Glomerular endothelial cell (primary cell): ENCODE measurements at places on chromosomes 5 and 9.

- no peak for DNase-seq
Measured at GRCh38 chr9:107969141-107969540, 479.6 kb upstream of the KLF4 start.

GRCh38 chr5:141915881-141916336 lies 7.8 kb upstream of the DELE1 start:
- DNase-seq: no peak

DNA sequence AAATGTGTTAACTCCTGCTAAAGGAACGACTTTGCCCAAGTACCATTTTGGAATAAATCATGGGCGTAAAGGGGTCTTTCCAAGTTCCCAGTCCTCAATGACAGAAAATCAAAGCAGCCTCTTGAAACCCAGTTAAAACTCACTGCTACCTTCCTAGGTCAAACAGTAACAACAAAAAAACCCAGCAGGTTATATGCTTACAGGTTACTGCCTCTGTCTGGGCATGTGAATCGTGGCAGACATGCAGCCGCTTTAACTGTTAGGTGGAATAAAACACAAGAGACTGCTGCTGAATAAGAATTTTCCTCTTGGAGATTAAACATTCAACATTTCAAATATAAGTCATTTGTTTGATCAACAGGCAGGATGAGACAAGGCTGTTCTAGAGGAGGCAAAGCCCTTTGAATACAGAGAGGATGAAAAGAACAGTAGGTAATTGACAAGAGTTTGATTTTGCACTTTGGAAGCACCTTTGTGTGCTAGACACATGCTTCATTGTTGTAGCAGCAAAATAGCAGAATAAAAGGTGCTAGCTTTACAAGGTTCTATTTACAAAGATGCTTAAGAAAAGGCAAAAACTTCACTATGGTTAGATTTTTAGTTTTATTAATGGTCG lies 319.4 kb downstream of the NDUFS4 start:
- DNase-seq: no peak

GRCh38 chr5:40615586-40616170 lies 64.0 kb upstream of the PTGER4 start:
- DNase-seq: no peak

DNA sequence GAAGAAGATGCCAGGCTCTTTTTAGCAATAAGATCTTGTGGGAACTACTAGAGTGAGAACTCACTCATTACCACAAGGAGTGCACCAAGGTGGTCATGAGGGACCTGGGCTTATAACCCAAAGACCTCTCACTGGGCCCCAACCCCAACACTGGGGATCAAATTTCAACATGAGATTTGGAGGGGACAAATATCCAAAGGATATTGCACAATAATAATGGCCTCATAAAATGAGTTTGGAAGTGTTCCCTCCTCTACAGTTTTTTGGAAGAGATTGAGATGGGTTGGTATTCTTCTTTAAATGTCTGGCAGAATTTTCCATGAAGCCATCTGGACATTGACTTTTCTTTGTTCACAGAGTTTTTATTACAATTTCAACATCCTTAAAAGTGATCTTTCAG lies 38.0 kb upstream of the FAM120A start:
- DNase-seq: no peak

- DNase-seq: no peak
Measured at GRCh38 chr9:137402746-137403145, 20.2 kb downstream of the EXD3 start.

DNA sequence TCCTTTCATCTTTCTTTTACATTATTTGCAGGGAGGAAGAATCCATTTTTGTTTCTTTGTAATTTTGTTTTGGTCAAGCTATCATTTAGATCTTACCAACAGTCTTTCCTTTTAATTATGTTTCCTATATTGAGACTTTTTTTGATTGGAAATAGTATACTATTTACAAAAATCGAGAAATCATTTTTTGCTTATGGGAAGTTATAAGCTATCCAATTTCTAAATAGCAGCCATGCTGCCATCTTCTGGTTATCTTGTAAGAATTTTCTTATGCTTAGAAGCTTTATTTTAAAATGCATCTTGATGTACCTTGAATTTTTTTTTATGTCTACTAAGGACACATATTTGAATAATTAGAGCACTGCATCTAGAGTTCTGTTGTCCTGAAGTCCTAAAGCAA lies 821.2 kb downstream of the PTPRD start:
- DNase-seq: no peak

DNA sequence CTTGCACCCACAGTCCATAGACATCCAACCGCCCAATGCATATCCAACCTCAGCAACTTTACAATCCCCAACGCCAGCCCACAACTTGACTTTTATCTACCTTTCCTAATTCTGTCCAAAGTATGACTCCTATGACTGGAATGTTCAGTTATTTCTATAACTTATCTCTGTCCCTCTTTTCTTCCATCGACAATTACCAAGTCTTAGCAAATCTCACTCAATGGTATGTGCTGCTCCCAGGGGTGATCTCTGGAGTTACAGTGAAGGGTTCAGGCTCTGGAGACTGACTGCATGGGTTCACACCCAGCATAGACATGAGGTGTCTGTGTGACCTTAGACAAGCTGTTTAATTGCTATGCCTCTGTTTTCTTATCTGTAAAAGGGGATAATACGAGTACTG lies 106.9 kb downstream of the SPOCK1 start:
- DNase-seq: no peak

- no peak for DNase-seq
Measured at GRCh38 chr5:98796197-98796972, 22.9 kb downstream of the RGMB start.

DNA sequence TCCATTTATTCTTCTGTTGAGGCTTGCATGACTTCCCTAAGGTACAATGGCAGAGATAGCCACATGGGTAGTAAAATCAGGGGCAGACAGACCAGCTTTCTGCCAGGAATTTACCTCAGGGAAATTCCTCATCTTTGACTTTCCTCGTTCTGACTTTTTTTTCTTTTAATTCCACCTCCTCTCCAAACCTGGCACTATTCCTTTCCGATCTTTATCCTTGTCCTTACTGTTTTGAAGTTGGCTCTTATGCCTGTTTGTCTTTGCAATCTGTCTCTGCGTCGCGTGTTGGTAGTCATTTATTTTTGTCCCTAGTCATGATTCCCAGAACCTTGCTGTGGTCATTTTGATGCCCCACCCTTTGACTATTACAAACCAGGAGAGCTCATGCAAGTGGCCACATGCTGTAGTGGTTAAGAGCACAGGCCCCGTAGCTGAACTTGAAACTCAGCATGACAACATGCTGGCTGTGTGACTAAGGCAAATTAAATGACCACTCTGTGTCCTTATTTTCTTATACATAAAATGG lies 19.0 kb downstream of the TMC1 start:
- no peak for DNase-seq

GRCh38 chr9:14221119-14221518 lies 92.8 kb downstream of the NFIB start:
- no peak for DNase-seq

GRCh38 chr9:36731068-36731956 lies 158.6 kb downstream of the MELK start:
- DNase-seq: no peak

- DNase-seq: no peak
Measured at GRCh38 chr5:68845131-68845530, 248.7 kb upstream of the SLC30A5 start.

GRCh38 chr9:76525196-76525595 lies 66.2 kb downstream of the GCNT1 start:
- DNase-seq: no peak

GRCh38 chr5:73969195-73970036 lies 343.4 kb downstream of the ARHGEF28 start:
- DNase-seq: no peak

- DNase-seq: no peak
Measured at GRCh38 chr9:126341426-126341825, 14.8 kb downstream of the MVB12B start.

DNA sequence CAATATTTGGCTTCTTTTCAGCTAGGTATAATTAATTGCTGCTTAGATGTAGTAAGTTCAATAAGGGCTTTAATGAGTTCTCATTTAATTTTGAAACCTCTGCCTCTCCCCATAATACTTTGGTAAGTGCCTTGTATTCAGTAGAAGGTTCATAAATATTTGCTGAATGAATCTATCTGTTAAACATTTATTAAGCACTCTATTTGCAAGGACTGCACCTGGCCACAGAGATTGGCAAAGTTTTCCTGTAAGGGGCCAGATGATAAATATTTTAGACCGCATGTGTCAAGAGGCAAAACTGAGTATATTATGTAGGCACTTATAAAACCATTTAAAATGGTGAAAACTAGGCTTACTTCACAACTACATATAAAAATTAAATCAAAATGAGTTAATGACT lies 19.0 kb upstream of the GNA14 start:
- DNase-seq: no peak

DNA sequence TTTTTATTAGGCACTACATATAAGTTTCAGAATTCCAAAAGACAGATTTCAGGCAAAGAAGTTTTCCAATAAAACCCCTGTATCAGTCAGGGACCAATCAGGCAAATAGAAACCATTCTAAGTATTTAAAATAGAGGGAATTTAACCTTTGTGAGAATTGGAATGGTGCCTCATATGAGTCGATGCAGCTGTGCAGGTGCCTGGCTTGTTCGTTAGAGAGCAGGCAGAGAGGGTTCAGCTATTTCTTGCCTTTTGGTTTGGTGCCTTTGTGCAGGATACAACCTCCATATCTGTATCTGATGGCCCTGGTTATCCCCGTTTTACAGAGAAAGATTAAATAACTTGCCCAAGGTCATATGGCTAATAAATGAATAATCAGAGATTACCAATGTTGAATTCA lies 6.0 kb upstream of the DDX4 start:
- no peak for DNase-seq

DNA sequence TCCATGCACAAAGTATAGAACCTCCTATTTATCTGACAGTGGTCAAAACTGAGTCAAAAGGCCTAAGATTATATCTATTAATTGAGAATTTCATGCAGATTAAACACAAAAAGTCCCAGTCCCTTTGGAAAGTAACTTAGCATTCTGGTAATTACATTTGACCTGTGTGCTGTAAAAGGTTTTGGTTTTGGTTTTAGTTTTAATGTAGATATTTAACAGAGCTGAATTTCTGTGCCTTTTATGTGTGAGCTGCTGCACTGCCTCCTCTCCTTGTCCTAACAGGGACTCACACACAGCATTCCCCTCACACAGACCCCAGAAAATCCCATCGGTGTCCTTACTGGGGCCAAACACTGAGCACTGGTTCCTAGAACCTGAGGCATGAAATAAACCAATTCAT lies 31.0 kb upstream of the FSD1L start:
- no peak for DNase-seq

DNA sequence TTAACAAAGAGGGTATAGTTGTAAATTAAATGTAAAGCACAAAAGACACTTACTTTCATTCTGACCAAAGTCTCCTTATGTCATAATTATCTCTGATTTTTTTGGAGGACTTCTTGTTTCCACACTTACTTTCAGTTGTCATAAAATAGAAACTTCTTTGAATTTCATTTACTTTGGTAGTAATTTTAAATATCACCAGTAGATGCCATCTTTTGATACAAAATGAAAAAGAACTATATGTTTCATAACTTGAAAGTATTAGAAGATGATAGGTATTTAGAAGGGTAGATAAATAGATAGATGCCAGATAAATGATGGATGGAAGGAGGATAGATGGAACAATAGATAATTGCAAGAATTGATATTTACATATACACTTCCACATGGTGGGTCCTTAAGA lies 1865.3 kb upstream of the CDH9 start:
- DNase-seq: no peak

DNA sequence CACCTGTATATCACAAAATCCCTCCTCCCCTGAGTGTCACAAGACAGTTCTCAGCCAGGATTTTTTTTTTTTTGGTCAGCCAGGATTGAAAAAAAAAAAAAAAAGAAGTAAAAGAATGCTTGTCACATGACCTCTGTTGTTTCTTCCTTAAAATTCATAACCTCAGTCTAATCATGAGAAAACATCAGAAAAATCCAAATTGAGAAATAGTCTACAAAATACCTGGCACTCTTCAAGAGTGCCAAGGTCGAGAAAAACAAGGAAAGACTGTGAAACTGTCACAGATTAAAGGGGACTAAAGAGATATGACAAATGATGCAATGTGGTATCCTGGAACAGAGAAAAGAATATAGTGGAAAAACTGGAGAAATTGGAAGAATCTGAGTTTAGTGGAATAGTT lies 58.5 kb upstream of the SUB1 start:
- DNase-seq: no peak

DNA sequence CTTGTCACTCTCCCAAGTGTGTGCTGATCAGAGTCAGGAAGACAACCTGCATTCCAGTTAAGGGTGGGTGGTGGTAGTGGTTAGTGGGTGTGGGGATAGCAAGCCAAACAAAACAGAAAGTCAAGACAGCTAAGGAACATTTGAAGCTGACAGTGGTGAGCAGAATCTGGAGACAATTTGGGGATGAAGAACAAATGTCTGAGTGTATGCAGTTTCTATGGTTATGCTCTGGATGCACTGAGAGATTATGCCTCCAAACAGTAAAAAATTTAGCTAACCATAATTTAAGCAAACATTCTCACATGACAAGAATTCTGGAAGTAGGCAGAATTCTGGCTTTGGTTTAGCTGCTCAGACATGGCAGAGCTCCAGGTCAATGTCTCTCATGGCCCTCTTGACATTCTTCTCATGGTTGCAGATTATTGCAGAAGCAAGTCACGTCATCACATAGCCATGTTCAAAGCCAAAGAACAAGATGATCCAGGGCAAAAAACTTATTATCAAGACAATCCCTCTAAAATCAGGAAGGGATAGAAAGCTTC lies 148.7 kb downstream of the LURAP1L start:
- no peak for DNase-seq

DNA sequence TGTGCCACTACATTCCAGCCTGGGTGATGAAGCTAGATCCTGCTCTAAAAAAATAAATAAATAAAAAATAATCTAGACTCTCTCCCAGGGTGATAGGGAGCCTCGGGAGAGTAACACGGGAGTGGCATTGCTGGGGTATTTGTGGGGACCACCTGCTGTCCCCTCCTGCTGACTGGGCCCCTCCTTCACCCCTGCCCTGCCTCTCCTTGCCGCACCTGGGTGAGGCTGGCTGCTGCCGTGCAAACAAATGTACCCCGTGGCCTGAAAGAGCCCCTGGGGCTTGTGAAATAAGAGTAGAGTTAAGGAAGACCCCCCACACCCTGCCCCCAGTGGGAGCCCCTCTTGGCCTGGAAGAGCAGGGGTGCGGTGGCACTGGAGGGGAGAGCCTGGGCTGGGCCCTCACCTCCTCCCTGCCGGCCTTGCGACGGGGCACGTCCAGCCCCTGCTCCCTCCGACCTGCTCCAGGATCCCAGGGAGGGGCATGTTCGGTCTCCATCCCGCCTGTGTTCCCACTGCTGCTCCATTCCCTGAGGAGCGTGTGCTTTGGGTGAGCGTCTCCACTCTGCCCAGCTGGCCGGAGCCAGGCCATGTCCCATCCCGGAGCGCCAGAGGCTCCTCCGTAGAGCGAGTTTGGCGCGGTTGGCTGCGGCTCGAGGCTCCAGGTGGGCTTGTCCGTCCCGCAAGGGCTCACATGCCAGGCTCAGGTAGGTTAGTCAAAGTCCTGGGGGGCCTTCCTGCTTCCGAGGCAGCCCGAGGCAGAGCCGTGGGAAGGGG lies 75.0 kb upstream of the RNU6ATAC start:
- no peak for DNase-seq
